Activated naive CD8-positive, alpha-beta T cell treated with anti-CD3 and anti-CD28 coated beads, Interleukin-2, amount 10 ng/mL, durations not matched to agents 7 days and 5 days (primary cell): ENCODE measurements at places on chromosomes 3 and 15.

GRCh38 chr3:66856533-66856932 is 141.6 kb upstream of the KBTBD8 start:
- no peak for DNase-seq

DNA sequence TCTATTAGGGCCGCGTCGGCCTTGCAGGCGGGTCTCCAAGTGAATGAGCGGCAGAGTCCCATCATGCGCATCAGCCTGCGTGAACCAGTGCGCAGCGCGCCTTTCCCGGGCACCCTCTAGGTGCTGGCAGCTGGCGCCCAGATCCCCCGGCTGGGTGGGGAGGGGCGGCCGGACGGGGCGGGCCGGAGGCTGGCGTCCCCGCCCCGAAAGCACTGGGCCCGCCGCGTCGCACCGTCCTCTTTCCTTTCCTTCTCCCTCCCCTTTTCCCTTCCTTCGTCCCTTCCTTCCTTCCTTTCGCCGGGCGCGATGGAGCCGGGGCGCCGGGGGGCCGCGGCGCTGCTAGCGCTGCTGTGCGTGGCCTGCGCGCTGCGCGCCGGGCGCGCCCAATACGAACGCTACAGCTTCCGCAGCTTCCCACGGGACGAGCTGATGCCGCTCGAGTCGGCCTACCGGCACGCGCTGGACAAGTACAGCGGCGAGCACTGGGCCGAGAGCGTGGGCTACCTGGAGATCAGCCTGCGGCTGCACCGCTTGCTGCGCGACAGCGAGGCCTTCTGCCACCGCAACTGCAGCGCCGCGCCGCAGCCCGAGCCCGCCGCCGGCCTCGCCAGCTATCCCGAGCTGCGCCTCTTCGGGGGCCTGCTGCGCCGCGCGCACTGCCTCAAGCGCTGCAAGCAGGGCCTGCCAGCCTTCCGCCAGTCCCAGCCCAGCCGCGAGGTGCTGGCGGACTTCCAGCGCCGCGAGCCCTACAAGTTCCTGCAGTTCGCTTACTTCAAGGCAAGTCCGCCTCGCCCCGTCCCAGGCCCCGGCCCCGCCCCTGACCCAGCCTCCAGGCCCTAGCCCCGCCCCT is at the start of gene CRTAP:
CRTAP (plus strand) TSS at position 243 of the 850 bp plus-strand sequence; CDS start at position 307, 64 bp downstream.
- peak; percentile 87 for DNase-seq

DNA sequence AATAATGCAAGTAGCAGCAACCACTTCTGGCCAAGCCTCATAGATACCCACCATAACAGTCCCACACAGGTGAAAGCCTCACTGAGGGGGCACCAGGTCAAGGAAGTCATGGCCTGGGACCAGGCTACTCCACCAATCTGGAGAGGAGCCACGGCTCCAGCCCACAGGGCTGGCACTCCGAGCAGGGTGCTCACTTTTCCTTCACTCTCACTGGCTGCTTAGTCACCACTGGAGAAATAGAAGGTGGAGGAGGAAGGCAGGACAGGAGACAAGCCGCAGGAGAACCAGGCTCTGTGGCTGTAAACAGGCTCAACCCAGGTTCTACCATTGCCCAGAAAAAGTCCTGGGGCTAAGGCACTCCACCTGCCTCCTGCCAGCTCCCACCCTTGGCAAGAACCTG is 1.2 kb downstream of the USP19 start:
- no peak for DNase-seq

GRCh38 chr3:98457543-98457942 is 5.5 kb upstream of the OR5K1 start:
- DNase-seq, result no peak

GRCh38 chr3:49032646-49033304 is 3.6 kb upstream of the IMPDH2 start:
- no peak for DNase-seq

- DNase-seq, result no peak
These were observed 156.4 kb upstream of the AZI2 start for GRCh38 chr3:28504976-28505375.
